ENCODE measurements at places on chromosomes 12 and 14.

GRCh38 chr14:69699748-69700303, 67.1 kb upstream of the SRSF5 start:
- no peak for DNase-seq

DNA sequence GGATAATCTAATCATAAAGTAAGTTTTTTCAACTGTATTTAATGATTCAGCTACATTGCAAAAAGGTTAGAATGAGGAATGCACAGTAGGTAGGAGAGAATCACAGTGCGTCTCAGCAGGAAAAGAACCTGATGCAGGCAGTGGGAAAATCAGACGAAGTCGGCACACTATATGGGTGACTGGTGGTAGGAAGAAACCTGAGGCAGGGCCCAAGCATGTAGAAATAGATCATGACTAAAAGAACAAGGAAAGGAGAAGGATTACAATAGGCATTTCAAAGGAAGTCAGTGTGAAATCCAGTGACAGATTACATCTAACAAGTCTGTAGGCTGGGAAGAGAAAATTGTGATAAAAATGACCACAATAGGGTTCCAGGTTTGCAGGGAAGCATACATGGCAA, 267.0 kb downstream of the MED13L start:
- DNase-seq = no peak

DNA sequence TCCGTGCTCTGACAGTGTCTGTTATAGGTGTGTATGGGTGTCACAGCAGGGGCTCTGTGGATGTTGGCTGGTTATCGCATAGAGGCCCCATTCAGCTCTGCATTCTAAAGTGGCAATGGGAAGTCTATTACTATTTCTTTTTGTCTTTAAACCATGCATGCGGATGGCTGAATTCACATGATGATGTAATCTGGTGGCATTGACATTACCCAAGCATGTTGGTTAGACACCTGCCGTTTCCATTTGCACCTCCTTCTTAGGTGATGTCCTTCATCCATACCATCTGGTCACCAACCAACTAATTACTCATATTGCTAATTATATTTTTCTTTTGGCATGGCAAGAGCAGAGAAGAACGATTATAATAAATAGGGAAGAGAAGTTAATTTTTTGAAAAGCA, 270.8 kb upstream of the RGS6 start:
- no peak for DNase-seq

DNA sequence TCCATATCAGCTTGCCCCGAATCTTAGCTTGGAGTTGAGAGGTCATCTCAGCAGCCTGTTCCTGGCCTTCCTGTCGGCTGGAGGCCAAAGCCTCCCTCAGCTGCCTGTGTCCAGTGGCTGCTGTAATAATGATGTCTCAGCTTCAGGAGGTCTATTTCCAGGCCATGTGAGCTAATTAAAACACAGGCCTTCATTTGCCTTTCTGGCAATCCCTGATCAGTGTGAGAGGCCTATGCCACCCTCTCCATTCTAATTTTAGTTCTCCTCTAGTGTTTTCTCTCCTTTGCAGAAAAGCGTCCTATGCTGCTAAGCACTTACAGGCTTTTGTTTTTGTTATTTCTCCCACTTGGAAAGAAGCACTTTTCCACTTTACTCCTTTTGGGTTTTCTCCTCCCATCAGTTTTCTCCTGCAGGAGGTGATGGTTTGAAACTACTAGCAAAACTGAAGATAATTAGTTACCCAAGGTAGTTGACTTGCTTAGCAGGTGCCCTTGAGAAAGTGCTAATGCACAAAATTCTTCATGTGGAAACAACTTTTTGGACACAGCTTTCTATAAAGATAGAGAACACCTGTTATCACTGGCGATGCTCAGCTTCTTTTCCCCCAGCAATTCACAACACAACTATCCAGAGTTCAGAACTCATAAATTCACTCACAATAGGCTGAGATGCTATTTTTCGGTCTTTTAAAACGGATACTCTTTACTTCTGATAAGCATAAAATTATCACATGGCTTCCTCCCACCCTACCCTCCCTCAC, 255.3 kb upstream of the GARIN6 start:
- no peak for DNase-seq

All from smooth muscle cell of the brain vasculature (primary cell).